IPS-NIHi11 (cell line): ENCODE measurements at places on chromosomes 2 and 18.

GRCh38 chr2:64313398-64313723, 140.6 kb upstream of the LGALSL start:
- no peak for DNase-seq

- no peak for DNase-seq
Observed at GRCh38 chr2:68377137-68377780, 12.2 kb downstream of the PLEK start.

- DNase-seq = peak; percentile 86
Observed at GRCh38 chr2:70686577-70687460, 81.2 kb downstream of the ADD2 start.

- no peak for DNase-seq
Observed at GRCh38 chr2:1606421-1607235, 137.7 kb downstream of the PXDN start.

- DNase-seq = no peak
Observed at GRCh38 chr2:191350826-191351225, 105.6 kb downstream of the MYO1B start.
